ENCODE measurements at places on chromosomes 3 and 15.

DNA sequence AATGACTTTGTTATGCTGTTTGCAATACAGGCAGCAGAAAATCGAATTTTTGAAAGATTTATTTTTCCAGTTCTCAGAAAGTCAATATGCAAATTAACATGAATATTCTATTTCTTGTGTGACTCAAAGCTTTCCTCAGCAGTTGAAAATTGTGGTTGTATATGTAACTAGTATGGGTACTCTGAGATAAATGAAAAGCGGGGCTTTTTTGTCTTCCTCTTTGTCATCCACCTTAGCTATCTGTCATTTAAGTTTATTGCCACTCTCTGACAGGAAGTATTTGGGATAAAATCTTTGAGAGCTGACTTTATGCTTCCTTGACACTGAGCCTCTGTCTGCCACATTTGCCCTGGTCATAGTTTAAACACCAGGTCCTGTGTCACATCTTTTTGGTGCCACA lies 91.5 kb downstream of the ATG7 start:
- no peak for DNase-seq

GRCh38 chr3:14884665-14885064 lies 62.7 kb upstream of the NR2C2 start:
- no peak for DNase-seq

- DNase-seq = no peak
These were observed 5.0 kb upstream of the SNX22 start for GRCh38 chr15:64146520-64146884.

DNA sequence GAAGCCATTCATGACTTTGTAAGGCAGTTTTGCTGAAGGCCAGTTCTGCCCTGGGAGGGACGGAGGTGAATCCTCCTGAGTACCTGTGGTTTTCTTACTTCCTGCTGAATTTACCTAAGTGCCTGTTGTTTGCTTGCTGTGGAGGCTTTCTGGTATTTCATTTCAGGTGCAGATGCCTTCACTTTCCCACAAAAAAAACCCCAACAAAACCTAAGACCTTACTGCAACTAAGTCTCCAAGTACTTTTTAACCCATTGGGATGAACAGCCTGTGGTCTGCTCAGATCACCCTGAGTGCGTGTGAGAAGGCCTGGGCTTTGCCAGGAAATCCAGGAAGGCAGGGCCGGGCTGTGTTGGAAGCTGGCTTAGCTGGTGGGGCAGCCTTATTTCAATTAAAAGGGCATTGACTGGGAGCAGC lies 65.3 kb downstream of the IGF1R start:
- DNase-seq = no peak
